Adipose tissue (tissue), 3 donors: ENCODE measurements at places on chromosomes 5 and 9. TPM values are rescaled to one million over a fixed set of nuclear protein-coding genes. Genes with fewer than 3 reads are reported as not detected.

Gene PCDHGB1
- 0.11 TPM for polyA plus RNA-seq

Gene FOXI1
- polyA plus RNA-seq = not detected

Gene EPB41L4A
- 9.0 TPM for polyA plus RNA-seq

Gene ZNF474
- 0.34 TPM for polyA plus RNA-seq

Gene TERT
- polyA plus RNA-seq = 0.02 TPM

Gene TNFSF8
- polyA plus RNA-seq = 2.0 TPM

Gene BAAT
- polyA plus RNA-seq = 0.32 TPM

Gene TTC23L
- polyA plus RNA-seq = not detected

Gene SPAAR
- 14.6 TPM for polyA plus RNA-seq

Gene ATP6V1G1
- polyA plus RNA-seq = 62.5 TPM

Gene ATP10B
- 0.11 TPM for polyA plus RNA-seq

Gene MLANA
- polyA plus RNA-seq = not detected

Gene CDH9
- polyA plus RNA-seq = not detected

Gene LHX3
- polyA plus RNA-seq = not detected

Gene TMEM215
- not detected for polyA plus RNA-seq

Gene LEAP2
- 1.1 TPM for polyA plus RNA-seq

Gene AK8
- polyA plus RNA-seq = 0.66 TPM

Gene ECM2
- 19.1 TPM for polyA plus RNA-seq

Gene FAM153A
- polyA plus RNA-seq = 0.21 TPM

Gene NMUR2
- not detected for polyA plus RNA-seq

Gene IL4
- polyA plus RNA-seq = not detected

Gene ANKRD18A
- polyA plus RNA-seq = not detected

Gene PFN3
- not detected for polyA plus RNA-seq

Gene HTR4
- not detected for polyA plus RNA-seq

Gene CXXC5
- 52.3 TPM for polyA plus RNA-seq

Gene CKMT2
- 12.2 TPM for polyA plus RNA-seq

Gene NR4A3
- polyA plus RNA-seq = 40.9 TPM

Gene COL15A1
- polyA plus RNA-seq = 13.5 TPM

Gene ARL14EPL
- polyA plus RNA-seq = 0.18 TPM

Gene BTNL3
- 0.22 TPM for polyA plus RNA-seq

Gene TCERG1
- 10.5 TPM for polyA plus RNA-seq

Gene ABLIM3
- 37.5 TPM for polyA plus RNA-seq

Gene TMC1
- polyA plus RNA-seq = 0.19 TPM

Gene PCDHB10
- 0.67 TPM for polyA plus RNA-seq

Gene SUSD3
- polyA plus RNA-seq = 4.8 TPM

Gene PLAC8L1
- polyA plus RNA-seq = not detected

Gene LCN6
- 48.0 TPM for polyA plus RNA-seq

Gene GFPT2
- 3.4 TPM for polyA plus RNA-seq

Gene MAP3K1
- polyA plus RNA-seq = 4.2 TPM

Gene PDE8B
- 35.0 TPM for polyA plus RNA-seq

Gene GRIA1
- polyA plus RNA-seq = 0.18 TPM
